ENCODE measurements at places on chromosomes 16 and 17.

DNA sequence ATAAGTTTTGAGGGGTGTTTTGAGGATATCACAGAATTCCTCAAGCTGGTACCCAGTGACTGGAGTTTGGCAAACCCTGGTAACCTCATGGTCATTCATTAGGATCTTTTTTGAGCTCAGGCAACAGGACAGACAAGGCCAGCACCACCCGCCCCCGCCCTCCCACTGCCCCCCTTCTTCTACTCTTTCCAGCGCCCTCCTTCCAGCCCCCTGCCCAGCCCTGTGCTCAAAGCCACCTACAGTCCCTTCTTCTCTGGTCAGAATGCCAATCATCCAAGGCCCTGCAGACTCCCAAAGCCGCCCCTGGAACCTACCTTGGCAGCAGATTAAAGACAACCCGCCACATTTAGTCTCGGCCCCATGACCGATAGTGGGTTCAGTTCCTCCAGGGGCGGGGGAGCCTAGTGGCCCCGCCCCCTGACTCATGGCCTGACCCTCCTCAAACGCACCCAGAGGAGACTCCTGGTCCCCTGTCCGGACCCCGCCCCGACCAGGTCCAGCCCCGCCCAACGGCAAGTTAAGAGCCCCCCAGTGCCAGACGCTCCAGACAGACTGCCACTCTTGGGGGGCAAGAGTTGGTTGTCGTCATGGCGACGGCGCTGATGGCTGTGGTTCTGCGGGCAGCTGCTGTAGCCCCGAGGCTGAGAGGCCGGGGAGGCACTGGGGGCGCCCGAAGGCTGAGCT is at the start of gene NAGS:
Gene NAGS (plus strand): TSS at position 546 of the 684 bp plus-strand sequence. CDS start 42 bp downstream, at position 588.
- no peak for DNase-seq

- no peak for DNase-seq
Measured at GRCh38 chr17:79951361-79952264, 84.1 kb downstream of the TBC1D16 start.

DNA sequence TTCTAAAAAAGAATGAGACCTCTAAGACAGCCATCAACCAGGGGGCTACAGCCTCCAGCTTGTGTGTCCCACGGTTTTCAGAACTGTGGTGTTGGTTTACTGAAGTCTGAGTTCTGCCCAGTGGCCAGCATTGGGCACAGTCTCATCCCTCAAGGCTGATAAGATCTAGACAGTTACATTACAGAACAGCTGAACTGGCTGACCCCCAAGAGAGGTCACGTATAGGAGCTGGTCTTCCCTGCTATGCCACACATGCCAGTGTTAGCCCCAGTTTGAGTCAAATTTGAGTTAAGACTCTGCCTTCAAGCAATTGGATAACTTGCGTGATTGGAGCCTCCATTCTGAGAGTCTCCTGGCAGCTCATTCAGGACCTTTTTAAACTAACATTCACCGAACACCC is 14.8 kb upstream of the NUP93 start:
- no peak for DNase-seq

DNA sequence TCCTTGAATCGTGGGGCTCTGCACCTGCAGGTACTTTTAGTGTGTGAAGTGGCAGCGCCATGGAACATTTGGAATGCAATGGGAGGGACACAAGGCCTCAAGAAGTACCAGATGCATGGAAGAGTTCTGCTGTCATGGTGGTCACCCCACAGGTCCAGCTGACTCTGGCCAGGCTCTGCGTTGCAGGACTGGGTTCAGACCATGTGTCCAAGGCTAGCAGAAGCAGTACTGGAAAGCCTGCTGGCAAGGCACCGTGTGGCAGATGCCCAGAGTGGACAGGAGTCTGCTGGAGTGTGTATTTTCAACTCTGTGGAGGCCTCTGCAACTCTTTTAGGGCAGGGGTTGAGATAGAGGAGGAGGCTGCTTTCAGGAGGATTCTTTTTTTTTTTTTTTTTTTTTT is 2.1 kb downstream of the PIPOX start:
- DNase-seq: no peak

Measured in stimulated activated CD4-positive, alpha-beta T cell treated with anti-CD3 and anti-CD28 coated beads, TNF-alpha, amount 100 ng/mL, for 1 hour (primary cell).